ENCODE measurements at places on chromosomes 13 and 19.

DNA sequence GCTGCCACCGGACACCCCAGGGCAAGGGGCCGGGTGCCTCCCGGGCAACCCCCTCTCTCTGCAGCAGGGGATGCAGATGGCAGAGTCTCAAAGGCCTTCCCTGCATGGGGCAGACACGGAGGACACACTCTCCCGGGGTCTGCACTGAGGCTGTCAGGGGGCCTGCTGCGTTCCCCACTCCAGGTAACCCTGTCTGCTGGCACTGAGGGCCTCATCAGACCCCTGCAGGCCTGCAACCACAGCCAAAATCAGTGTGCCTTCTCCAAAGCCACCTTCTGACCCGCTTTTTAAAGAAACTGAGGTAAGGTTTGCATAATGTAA is 93.9 kb downstream of the GNG7 start:
- no peak for DNase-seq

DNA sequence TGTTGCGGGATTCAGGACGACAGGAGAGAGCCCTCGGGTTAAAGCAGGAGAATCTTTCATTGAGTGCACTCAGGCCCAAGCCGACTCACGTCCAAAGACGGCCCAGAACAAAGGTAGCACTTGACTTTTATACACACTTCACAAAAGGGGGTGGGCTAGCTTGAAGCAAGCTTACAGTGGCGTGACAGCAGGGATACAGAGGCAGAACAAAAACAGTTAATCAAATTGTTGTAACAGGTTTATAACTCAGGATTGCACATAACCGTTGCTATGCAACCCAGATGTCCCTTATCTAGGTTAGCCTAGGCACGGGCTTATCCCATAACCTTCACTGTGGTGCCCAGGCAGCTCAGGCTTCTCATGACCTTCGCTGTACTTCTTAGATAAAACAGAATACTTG is 2.0 kb downstream of the MED25 start:
- no peak for DNase-seq

GRCh38 chr13:29999492-30000369 is 149.3 kb upstream of the UBL3 start:
- DNase-seq, result no peak

DNA sequence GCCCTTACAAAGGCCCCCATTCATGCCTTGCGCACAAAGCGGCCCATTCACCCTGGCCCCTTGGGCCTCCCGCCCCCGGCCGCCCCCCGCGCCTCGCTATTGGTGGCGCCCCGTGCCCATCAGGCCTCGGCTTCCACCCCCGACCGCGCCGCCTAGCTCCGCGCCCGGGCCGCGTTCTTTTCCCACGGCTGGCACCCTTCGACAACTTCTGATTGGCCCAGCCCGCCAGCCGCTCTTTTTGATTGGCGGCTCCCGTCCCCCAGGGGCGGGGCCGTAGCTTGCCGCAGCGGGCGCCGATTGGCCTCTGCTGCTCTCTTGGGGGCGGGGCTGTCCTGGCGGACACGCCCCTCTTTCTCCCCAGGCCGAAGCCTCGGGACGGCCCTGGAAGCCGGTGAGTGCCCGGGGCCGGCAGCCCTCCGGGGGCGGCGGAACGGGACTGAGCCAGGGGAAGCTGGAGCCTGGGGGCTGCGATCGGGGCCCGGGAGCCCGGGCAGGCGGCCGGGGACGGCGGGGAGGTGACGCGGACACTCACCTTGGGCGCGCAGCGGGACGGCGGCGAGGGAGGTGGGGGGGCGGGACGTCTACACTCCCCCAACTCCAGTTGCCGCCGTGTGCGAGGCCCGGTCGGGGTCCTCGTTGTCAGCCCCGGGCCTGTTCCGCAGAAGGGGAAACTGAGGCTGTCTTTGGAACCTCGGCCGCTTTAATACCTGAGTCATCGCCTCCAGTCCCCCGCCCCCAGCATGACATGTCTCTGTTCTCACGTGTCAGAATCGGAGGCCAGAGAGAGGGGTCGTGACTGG is at the start of gene MYH14:
TSS of gene MYH14 (plus strand) at position 342 of the 800 bp plus-strand sequence. CDS start 6,744 bp downstream, outside the sequence.
- DNase-seq, result peak; percentile 97

DNA sequence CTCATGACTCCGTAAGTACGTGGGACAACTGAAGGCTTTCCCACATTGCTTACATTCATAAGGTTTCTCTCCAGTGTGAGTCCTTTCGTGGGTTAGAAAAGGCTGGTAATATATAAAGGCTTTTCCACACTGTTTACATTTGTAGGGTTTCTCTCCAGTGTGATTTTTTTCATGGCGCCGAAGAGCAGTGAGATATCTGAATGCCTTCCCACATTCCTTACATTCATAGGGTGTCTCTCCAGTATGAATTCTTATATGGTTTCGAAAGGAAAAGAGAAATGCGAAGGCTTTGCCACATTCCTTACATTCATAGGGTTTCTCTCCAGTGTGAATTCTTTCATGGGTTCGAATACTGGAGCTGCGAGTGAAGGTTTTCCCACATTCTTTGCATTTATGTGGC is 29.5 kb downstream of the ZNF490 start:
- no peak for DNase-seq

DNA sequence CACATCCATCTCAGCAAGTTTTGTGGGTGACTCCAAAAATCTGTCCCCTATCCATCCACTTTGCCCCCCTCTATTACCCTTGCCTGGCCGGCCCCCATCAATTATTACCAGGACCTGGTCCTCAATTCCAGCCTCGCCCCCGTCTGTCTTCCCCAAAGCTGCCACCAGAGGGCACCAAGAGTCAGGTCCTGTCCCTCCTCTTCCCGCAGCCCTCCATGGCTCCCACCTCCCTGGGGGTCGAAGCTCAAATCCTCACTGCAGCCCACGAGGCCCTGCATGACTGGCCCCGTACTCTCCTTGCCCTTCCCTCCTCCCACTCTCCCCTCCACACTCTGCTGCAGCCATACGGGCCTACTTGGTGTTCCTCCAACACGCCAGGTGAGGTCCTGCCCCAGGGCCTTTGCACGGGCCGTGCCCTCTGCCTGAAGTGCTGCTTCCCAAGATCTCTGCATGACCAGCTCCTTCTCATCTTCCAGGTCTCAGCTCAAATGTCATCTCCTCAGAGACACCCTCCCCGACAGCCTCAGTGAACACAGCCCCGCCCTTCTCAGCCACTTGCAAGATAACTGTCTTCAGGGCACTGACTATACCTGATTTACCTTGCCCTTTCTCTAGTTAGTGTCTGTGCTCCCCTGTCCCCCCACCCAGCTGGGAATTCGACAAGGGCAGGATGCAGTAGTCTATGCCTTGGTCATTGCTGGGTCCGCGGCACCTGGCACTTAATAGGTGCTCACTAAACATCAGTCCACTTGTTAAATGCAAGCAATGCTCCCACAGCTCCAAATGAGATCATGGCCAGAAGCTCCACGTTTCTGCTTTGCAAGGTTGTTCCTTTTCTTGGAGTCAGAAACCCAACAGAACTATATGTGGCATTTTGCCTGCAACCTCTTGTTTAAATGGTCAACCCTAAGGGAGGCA is 16.8 kb upstream of the SEMA6B start:
- peak; percentile 69 for DNase-seq

- DNase-seq, result peak; percentile 90
Observed at GRCh38 chr19:58544591-58545285, 874 bp downstream of the TRIM28 start.

- no peak for DNase-seq
Observed at GRCh38 chr13:104382951-104383350, 1316.7 kb upstream of the SLC10A2 start.

- no peak for DNase-seq
Observed at GRCh38 chr13:74675182-74675581, 541.0 kb upstream of the KLF12 start.

- DNase-seq, result no peak
Observed at GRCh38 chr13:37492075-37492474, 106.5 kb downstream of the POSTN start.

DNA sequence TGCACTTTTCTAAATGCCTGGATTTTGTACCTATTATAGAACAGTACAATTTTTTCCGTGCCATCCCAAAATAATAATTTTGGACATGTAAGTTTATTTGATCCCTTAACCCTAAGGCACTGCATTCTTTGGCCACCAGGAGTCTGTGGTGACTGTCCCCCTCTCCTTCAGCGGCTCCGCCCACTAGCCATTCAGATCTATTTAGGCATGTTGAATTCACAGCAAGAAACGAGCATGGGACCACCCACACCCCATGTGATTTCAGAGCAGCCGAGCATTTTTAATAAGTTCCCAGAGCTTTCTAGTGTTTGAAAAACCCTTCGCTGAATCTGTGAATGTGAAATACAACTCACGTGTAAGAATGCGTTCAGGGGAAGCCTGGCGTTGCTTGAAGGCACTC is 567.5 kb downstream of the MYO16 start:
- DNase-seq, result peak; percentile 67
